Thymus (tissue), 14 donors: ENCODE measurements at places on chromosomes 5 and 9.

DNA sequence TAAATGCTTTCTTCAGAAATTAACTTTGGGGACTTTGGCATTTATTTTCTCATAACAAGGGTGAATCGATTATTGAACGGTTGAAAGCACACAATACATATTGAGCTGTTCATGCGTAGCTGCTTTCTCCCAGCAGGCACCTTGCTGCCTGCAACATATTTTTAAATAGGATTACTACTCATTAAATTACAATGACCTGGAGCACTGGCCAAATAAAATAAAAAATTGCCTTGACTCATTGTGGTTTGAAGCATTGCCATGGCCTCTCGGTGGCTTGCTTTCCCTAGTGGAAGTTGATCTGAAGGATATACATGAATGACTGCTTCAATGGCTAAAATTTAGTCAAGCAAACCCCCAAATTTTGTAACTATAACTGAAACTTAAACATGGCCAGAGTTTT is 181.6 kb upstream of the NUDT12 start:
- no peak for DNase-seq

- no peak for DNase-seq
Measured at GRCh38 chr5:153742060-153742459, 251.6 kb downstream of the GRIA1 start.

GRCh38 chr9:23586906-23587305 is 239.1 kb downstream of the ELAVL2 start:
- DNase-seq, result no peak

DNA sequence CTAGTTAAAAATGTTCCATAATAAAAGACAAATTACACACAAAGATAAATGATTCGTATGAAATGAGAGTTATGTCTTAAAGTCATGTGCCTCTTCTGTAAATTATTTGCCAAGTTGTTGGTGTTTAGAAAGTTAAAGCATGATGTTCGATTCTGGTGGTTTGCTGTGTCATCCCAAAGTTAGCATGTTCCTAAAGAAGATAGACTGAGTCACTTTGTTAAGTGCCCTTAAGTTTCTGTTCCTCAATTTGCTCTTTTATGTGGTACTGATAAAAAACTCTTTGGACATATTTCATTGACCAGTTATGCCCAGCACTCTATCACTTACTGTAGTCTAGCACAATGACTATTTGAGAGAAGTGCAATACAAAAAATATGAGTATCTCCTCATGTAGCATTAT is 366.9 kb upstream of the ZNF608 start:
- no peak for DNase-seq

DNA sequence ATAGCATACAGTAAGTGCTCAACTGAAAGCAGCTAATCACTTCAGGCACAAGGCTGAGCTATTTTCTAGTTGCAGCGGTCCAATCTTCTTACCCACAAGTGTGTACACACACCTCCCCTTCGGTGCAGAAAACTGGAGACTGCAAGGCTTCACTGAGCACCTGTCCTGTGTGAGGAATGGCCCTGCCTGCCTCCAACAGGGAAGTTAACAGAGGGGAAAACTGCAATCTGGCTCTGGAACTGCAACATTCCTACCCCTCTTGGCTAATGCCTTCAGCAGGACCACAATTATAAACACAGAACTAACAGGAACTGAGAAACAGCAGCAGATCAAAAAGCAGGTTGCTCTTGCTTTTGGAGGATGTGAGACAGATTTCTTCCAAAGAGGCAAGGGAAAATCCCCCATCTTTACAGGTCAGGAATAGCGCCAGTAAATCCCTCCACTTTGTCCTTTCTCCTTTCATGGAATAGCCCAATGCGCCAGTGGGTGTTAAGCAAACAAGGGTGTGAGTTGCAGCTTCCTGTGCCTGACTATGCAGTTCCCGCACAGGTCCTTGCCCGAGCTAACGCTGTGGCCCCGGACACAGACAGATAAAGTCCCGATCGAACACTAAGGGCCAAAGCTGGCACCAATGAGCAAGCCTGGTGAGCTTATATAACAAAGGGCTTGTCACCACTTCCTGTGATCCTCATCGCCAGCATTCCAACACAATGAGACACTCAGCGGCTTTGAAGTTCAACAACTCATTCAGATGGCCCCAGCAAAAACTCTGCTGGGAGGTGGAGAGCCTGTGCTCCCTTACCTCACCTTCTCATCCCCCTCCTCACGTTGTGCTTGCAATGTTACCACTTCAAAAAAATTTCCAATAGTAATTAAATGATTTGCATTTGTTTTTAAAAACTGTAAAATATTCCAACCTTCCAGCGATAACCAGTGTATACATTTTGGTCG is 21.5 kb downstream of the SHB start:
- DNase-seq, result no peak

GRCh38 chr5:181198106-181198685 is 6.8 kb downstream of the TRIM7 start:
- DNase-seq, result no peak

GRCh38 chr5:64834611-64835010 is 65.9 kb downstream of the CWC27 start:
- no peak for DNase-seq

DNA sequence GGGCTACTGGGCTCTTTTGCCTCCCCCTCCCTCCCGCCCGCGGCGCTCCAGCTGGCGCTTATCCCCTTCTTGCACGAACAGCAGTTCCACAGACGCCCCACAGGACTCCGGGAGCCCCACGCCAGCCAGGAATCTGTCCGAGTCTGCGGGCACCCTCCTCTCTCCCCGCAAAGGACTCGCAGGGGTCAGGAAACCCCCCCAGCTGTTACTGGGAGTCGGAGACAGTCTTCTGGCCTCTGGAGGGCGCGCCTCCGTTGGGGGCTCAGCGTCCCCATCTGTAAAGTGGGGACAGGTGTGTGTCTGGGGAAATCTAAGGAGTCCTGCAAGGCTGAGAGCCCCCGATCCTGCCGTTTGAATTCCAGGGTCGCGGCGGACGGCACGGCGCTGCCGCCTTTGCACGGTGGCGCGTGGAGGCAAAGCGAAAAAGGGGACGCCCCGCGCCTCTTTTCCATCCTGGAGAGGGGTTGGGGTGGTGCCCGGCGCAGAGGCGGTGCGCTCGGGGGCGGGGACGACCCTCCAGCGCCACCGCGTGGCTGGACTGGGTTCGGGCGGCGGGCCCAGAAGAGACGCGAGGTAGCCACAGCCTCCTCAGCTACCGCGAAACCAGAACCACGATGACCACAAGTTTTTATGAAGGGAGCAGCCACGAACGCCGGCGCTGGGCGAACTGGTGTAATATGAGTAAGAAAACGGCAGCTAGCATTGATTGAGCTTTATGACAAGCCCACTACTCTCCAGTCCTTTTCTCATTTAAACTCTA is 2.8 kb upstream of the CCIN start:
- DNase-seq, result peak; percentile 82

GRCh38 chr9:108720191-108720642 is 135.6 kb downstream of the ACTL7B start:
- no peak for DNase-seq

GRCh38 chr5:126998201-126998631 is 32.1 kb downstream of the MARCHF3 start:
- no peak for DNase-seq

GRCh38 chr5:180215783-180216630 is 7.0 kb upstream of the RASGEF1C start:
- DNase-seq, result no peak

DNA sequence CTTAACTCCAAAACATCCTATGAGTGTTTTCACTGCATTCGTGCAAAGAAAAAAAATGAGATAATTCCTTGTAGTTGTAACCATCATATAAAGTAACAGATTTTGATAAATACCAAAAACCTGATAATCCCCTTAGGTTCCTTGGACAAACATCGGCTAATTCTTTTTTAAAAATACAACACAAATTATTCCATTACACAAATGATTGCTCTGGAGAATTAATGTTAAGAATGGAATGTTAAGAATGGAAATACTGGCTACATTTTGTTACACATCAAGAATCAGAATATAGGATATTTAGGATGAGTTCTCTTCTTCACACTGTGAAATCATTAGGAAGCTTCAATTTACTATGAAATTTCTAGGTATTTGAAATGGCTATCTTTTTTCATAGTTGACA is 139.4 kb downstream of the LPAR1 start:
- no peak for DNase-seq

GRCh38 chr9:126144603-126145456 is 181.8 kb upstream of the MVB12B start:
- DNase-seq, result no peak

- DNase-seq, result no peak
Measured at GRCh38 chr5:8721536-8721935, 824.3 kb downstream of the SEMA5A start.

DNA sequence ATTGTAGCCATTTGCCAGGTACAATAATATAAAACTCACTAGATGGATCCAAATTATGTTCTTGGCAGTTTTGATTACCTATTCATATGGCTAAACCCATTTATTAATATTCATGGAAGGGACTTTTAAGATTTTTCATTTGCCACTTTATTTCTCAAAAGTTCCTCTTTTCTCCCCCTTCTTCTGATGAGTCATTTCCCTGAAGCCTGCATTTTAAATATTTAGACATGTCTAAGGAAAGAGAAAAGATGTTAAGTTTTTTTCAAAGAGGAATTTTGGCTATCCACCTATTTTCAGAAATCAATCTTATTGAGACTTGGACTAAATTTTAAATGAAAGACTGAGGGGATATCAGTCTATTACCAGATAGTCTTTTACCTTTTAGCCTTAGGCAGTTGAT is 1189.4 kb downstream of the EFNA5 start:
- DNase-seq, result no peak

DNA sequence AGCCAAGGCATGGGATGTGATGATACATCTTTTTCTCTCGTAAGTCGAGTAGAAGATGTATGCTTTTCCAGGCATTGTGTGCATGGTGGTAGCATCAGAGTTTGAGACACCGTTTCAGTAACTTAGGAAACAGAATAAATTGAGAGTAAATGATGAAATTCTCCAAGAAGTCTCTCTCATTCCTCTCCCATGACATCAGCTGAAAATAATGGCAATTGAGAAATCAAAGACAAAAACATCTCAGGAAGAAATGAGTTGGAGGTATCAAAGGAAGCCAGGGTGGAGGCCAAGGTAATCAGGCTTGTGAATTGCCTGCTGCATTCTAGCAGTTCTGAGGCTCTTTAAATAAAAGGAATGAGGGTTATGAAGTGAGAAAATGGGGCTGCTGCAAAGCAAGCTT is 53.9 kb downstream of the SGCD start:
- DNase-seq, result no peak

DNA sequence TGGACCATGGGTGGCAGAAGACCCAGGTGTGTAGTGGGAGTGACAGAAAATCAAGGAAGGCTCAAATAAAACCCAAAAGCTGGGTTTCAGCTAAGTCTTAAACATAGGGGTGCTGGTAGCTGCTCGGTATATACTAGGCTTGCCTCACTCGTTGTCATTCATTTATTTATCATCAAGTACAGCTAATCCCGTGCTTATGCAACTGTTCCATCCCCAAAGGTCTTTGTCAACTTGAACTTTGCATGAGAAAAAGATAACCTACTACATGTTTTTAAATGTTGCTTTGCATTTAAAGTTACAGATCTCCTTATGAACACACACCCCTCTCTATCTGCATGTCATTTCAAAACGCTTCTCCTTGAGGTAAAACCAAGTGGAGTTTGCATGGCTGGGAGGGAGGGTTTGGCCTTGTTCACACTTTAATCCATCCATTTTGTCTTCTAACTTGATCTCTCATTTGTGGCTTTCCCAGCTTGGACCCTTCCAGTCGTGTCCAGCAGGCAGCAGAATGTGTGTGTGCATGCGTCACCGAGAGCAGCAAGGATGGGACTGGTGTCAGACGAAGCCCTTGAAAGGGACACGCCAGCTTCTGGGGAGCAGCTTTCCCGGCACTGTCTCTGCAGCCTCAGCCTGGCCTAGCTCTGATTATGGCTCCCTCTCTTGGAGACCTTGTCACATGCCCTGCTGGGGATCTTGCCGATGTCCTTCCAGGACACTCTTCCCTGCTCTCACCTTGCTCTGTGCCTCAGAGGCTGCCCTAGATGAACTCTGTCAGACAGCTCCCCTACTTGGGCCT is 133.5 kb downstream of the GADD45G start:
- no peak for DNase-seq

DNA sequence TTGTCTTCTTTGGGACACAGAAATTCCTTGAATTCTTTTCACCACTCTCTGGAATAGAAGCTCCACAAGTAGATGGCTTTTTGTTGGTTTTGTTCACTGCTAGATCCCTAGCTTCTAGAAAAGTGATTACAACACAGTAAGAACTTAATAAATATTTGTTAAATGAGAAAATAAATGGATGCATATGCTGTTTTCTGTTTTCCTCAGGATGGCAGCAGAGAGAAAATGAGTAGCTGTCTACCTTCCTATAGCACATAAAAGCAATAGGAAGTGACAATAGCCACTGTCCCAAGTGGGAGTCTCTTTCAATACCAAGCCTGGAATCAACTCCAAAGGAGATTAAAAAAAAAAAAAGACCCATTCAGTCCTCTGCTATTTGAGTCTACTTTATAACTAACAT is 100.6 kb upstream of the NREP start:
- DNase-seq, result no peak

DNA sequence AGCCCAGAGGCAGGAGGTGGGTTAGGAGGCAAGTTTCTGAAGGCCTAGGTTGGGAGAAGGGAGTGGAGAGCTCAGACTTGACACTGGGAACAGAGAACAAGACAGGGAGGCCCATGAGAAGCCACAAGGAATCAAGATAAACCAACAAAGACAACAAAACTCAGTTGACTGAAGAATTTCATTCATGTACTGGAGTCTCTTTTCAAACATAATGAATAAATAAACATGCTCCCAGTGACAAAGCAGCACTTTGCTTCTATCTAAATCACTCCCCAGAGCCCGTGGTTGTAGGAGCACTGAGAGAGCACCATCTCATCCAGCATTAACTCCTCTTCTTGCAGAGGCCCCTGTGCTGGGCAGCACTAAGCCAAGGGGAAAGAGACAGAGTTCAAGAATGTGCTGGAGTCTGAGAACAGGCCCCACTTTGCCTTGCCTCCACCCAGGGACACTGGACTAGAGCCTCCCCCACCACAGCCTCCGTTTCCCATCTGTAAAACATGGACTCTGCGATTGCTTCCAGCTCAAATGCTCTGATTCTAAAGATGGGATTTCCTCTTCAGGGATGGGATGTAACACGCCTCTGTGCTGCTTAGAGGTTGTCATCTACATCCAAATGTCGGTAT is 282.0 kb downstream of the SPOCK1 start:
- DNase-seq, result no peak

DNA sequence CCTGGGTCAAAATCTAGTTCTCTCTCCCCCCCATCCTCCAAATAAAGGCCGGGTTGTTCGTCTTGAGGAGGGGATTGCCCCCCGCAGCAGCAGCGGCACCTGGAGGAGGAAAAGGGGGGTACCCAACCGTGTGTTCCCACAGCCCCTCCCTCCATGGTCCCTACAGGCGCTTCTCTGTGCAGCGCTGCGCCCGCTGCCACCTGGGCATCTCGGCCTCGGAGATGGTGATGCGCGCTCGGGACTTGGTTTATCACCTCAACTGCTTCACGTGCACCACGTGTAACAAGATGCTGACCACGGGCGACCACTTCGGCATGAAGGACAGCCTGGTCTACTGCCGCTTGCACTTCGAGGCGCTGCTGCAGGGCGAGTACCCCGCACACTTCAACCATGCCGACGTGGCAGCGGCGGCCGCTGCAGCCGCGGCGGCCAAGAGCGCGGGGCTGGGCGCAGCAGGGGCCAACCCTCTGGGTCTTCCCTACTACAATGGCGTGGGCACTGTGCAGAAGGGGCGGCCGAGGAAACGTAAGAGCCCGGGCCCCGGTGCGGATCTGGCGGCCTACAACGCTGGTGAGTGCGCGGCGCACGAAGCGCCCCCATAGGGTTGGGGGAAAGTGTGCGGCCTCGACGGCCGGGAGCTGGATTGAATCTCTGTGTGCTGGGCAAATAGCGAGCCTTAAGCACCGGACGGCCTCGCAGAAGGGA is 3.5 kb downstream of the LHX2 start:
- no peak for DNase-seq

GRCh38 chr5:151104795-151105194 is 24.0 kb upstream of the TNIP1 start:
- DNase-seq, result no peak
